Left ventricle myocardium inferior (tissue), 1 donor: ENCODE measurements at places on chromosomes 2 and 18.

DNA sequence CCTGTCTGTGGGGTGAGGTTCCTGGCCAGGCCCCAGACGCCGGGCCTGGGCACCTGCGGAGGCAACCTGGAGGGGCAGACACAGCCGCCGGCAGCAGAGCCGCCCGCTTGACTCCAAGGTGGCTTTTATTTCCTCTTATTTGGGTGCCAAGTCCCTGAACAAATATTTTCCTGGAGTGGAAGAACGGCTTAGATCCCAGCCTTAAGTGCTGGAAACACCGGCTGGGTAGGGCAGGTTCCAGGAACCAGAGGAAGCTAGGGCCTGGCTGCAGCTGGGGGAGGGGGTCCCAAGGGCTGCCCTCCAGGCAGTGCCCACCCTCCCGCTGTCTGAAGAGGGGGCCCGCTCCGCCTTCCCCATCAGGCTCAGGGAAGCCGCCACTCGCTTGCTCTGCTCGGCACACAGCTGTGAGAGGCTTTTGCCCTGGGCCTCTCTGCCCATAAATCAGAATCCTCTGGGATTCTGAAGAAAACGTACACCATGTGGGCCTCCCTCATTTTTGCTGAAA, 28.2 kb downstream of the SDC1 start:
- no peak for DNase-seq

GRCh38 chr18:59697236-59697932, at the start of gene CCBE1:
Gene CCBE1, minus strand, starts transcription at chr18:59697423.
- peak; percentile 60 for DNase-seq

DNA sequence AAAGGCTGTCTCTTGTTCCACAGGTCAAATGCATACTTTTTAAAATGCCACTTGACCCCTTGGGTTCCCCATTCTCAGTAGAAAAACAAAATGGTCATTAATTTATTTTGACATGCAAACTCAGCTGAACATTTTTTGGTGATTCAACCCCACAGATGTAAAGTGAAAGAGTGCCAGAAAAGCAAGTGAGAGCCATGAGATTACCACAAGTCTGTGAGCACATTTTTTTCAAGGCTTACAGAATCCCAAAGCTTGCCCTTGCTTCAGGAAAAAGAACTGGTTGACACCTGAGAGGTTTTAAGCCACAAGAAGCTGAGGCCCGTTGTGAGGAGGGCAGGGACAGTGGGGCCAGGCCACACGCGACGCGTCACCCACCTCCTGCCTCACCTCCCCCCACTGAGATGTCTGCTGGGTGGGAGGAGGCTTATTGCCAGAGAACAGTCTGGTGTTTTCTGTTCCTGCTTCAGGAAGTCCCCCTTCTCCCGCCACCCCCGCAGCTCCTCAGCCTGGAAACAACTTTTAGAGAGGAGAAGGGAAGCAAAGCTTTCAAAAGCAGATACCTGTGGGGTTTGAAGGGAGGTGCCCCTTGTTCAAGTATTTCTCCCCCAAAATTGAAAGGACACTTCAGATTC, 70.4 kb upstream of the CYP1B1 start:
- DNase-seq = peak; percentile 50

DNA sequence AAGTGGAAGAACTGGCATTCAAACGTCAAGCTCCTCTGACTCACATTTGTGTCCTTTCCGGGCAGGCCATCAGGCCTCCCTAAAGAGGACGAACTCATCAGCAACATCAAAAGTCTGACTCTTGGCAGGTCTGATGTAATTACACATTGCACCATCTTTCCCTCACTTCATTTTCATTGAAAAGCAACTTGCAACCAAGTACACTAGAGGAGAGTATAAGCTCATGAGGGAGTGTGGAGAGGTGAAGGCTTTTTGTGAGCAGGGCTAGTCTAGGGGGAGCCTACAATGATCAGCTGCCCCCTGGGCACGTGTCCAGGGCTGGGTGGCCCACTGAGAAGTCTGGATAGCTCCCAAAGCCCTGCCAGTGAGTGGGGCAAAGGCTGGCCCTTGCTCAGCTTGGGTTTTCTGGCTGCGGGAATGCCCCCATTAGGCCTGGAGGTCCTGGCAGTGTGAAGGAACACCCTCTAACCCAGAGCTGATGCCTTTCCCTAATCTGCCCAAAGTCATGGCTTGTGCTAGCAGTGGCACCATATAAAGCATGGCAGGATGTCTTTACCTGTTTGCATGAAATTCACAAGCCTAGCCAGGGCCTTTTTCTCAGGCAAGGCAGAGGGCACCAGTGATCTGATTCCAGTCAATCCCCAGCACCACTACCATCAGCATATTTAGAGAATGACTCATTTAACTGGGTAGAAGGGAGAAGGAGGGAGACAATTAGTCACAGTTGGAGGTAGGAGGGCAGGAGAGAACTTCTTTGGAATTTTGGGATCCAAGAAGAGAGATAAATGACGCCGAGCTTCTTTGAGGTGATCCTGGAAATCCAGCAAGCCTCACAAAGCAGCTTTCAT, 8.5 kb upstream of the DAW1 start:
- no peak for DNase-seq

DNA sequence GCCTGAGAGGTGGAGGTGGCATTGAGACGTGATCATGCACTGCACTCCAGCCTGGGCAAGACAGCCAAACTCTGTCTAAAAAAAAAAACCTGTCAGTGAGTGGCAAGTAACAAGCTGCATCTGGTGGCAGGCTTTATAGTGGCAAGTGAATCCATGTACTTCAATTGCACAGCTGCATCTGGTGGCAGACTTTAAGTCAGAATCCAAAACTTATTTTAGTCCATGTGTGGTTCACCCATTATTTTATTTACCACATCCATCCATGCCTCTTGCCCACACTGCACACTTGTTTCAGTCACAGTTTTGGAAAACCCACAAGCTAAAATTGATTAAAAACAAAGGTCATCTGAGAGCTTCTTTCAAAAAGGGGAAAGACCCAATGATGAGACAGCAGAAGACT, 1636.4 kb upstream of the NXPH2 start:
- no peak for DNase-seq

- no peak for DNase-seq
Measured at GRCh38 chr18:35713545-35713944, 132.0 kb downstream of the GALNT1 start.

DNA sequence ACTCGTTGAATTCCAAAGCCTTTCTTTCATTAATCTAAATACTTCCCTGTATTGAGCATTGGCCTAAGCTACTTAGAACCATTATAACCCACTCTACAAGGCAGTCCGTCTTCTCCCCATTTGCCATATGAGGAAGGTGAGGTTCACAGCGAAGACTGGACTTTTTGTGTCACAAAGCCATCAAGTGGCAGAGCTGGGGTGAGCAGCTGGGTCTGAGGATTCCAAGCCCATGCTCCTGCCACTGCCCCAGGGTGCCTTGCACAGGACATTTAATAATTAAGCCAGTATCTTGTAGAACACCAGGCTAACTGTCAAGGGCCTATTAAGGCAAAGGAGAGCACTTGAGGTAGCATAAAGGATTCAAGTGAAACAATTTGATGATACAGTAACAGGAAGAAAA, 68.8 kb upstream of the ZNF397 start:
- no peak for DNase-seq

- no peak for DNase-seq
Measured at GRCh38 chr2:167480232-167480985, 592.1 kb downstream of the XIRP2 start.

DNA sequence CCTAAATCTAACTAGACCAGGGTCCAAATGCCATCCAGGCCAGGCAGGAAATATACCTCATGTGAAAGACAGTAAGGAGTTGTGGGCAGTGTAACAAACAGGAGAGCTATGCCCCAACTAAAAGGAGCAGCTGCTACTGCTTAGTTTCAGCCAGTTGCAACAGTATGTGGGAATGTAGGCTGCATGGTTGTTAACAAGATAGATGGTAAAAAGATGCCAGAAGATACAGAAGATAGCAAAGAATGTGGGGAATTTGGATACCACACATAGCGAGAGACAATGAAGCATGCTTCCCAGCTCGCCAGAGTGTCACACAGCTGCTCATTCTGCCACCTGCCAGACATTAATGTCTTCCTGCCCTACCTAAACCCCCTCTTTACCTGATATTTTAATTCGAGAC, 39.4 kb upstream of the CYBRD1 start:
- DNase-seq = no peak

- peak; percentile 74 for DNase-seq
Measured at GRCh38 chr2:160387558-160388262, 105.9 kb downstream of the RBMS1 start.

DNA sequence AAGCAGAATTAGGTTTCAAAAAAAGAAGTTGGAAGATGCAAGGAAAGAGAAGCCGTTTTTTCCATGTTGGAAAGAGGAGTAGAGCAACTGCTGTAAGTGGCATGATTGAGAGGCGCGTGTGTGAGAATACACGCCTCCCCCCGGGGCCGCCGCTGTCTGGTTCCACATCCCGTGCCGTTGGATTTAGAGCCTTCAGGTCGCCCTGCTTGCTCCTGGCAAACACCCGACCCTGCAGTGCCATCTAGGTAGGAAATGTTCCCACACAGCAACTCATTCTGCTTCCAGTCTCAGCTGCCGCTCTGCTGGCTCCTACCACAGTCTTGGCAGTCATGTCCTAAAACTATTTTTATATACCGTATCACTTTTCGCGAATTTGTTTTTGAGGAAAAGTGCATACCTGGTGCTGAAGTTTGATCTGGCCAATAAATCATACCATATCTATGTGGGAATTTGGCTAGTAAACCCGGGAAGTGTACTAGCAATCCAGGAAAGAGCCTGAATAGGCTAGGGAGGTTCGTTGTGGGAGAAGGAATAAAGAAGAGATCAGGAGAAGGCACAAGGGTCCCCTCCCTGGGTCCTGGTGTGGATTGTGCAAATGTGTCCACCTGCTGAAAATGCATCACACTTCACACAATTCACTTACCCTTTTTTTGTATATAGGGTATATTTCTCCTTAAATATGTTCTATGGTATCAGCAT, 372.7 kb downstream of the FBXO15 start:
- DNase-seq = no peak

GRCh38 chr2:38260469-38260868, 116.6 kb downstream of the ATL2 start:
- no peak for DNase-seq

DNA sequence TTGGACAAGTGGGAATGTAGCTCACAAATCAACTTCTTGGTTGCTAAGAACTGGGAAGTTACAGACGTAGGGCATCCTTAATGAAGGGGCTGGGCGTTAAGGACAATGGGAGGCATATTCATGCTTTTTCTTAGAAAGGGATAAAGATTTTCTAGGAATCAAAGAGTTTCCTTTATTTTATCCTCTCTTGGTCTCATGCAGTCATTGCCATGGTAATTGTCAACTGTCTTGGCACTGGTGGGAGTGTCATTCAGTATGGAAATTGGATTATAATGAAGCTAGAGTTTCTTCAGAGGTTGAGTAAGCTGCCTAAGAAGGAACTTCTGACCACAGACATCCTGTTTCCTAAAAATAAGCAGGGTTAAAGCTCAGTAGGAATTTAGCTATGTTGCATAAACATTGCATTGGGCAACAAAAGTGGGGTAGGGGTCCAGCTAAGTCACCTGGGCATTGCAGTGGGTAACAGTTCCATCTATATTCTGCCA, 114.0 kb downstream of the LYPD6B start:
- DNase-seq = no peak

DNA sequence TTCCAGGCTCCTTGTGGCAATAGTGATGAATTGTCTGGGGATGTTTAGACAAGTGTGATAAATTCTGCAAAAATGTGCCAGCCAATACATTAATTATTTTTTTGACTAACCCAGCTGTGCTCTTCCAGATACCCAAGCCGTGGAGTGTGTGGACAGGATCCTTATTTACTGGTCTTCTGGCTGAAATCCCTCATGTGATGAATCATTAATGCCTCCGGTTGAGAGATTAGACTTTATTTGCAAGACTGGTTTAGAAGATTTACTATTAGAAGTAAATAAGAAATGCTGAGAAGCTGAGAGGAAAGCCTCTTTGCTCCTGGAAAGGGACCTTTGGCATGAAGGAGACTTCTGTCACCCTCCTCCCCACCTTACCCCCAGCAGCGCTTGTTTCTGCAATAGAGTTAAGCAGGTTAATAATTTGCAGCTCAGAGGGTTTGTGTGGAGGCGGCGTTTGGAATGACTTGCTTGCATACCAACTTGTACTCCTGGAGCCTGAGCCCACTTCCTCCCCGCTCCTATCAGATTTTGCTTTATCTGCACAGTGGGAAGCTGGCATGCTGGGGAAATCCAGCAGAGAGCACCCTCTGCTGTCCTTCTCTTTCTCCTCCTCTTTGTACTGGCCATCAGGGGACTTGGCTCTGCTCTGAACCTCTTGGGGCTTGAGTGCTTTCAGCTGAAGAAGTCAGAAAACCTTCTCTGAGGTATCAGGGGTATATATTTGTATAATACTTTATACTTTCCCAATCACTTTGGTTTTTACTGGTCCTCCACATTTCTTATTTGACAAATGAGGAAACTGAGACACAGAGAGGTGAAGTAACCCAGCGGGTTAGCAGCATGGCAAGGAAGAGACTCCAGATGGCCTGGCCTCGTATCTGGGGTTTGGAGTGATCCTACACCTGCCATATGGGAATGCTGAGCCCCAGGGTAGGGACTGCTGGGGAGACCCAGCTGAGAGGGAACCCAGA, 16.3 kb downstream of the SLC3A1 start:
- DNase-seq = no peak

- DNase-seq = no peak
Measured at GRCh38 chr18:43692099-43692690, 414.9 kb upstream of the SYT4 start.

GRCh38 chr2:71827524-71827901, 320.1 kb downstream of the CYP26B1 start:
- DNase-seq = no peak

DNA sequence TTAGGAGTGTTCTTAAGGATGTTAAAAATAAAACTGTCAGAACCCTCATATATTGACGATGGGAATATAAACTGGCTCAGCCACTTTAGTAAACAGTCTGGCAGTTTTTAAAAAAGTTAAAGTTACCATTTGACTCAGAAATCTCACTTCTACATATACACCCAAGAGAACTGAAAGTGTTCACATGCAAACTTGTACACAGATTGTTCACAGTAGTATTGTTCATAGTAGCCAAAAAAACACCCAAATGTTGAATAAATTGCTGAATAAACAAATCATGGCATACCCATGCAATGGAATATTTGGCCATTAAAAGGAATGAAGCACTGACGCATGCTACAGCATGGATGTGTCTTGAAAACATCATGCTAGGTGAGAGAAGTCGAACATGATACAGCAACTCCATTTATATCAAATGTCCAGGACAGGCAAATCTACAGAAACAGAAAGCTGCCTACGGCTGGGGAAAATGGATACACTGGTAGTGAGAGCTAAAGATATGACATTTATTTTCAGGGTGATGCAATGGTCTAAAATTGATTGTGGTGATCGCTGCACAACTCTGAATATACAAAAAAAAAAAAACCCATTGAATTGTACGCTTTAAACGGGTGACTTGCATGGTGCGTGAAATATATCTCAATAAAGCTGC, 10.1 kb downstream of the RPL31 start:
- no peak for DNase-seq
